ENCODE measurements at places on chromosomes 13 and 19. TPM values are rescaled to one million over a fixed set of nuclear protein-coding genes. Genes with fewer than 3 reads are reported as not detected.

GRCh38 chr19:4058693-4059452 is 7.8 kb downstream of the ZBTB7A start:
- DNase-seq = no peak

DNA sequence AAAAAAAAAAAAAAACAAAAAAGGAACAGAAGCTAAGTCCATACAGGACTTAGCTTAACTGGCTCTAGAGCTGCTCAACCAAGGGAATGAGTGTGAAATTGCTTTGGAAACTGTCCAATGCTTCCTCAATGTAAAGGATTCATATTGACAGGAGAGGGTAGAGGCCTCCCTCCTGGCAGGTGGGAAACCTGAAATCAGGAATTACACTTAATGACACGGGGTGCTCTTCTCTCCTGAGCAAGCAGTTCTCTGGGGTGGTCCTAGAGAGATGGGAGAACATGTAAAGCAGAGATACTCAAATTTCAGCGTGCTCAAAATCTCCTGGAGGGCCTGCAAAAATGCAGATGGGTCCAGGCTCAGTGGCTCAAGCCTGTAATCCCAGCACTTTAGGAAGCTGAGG is 3.6 kb upstream of the MAG start:
- no peak for DNase-seq

- no peak for DNase-seq
Measured at GRCh38 chr13:84784443-84785153, 902.3 kb upstream of the SLITRK1 start.

DNA sequence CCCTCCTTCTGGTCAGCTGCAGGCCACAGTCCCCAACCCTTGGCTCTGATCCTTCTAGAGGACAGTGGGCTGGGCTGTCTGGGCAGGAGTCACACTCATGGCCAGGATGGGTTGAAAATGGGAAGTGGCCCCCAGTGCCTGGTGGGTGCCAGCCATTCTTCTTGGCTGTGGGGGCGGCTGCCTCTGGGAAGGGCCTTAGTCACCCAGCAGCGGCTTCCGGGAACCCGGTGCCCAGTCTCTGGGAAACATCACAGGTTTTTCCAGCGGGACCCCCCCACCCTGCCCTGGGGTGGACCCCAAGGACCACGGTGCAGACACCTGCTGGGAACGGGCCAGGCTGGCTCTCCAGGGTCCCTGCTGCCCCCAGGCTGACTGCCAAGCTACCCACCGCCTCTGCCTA is 27.3 kb upstream of the SLC7A10 start:
- no peak for DNase-seq

DNA sequence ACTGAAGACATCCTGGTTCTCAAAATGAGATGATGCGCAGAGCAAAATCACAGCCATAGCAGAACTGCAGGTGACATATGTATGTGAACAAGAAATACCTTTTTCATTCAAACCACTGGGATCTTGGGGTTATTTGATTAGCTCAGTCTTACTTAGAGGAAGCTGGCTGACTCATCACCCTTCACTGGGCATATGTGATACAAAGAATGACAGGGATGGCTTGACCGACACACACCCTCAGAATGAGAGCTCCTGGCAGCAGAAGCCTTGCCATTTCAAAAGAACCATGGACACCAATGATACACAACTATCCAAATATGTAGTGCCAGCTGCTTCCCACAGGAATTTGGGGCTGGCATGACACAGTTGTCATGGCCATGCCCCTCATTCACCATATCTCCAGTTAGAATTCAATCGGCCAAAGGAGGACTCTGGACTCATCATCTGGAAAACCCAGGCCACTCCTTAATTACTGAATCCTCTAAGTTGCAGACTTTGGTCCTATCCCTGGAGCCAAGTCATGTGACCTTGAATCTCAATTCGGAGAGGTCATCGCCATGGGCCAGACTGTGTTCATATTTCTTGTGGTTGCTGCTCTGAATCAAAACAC is 115.8 kb downstream of the KATNAL1 start:
- DNase-seq = no peak

Gene SYCN
- 0.37 TPM for total RNA-seq

Gene ELSPBP1
- total RNA-seq = not detected

GRCh38 chr13:87667686-87668085 is 3.5 kb upstream of the SLITRK5 start:
- no peak for DNase-seq

Gene RAB4B
- 30.5 TPM for total RNA-seq

DNA sequence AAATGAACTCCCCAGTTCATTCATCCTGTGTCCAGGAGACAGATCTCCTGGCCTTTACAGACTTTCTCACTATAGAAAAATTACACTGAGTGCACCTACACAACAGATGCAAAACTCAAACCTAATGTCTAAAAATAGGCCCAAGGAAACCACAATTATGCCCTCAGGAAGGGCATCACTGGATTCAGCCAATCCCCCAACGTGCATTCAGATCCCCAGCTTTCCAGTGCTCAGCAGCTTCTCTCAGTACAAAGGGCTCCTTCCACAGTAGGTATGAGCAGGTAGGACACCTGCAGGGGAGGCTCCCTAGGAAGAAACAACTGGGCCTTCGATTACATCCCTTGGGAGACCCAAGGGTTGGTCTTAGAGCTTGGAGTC is 2.1 kb downstream of the ZNF709 start:
- DNase-seq = no peak

- no peak for DNase-seq
Measured at GRCh38 chr13:85590231-85590931, 208.8 kb downstream of the SLITRK6 start.

DNA sequence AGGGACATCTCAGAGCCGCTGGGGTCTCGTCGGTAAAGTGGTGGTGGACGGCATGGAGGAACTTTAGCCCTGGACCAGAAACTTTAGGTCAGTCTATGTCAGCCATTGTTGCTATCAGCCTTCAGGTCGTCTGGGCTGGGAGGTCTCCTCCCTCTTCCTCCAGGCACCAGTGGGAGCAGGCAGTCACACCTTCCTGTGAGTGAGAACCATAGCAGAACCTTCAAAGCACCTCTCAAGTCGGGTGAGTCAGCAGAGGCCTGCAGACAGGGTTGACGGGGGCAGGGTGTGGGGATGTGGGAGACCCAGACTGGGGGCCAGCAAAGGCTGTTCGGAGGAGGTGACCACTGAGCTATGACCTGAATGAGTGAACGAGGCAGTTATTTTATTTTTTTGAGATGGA is 15.4 kb upstream of the SBNO2 start:
- no peak for DNase-seq

DNA sequence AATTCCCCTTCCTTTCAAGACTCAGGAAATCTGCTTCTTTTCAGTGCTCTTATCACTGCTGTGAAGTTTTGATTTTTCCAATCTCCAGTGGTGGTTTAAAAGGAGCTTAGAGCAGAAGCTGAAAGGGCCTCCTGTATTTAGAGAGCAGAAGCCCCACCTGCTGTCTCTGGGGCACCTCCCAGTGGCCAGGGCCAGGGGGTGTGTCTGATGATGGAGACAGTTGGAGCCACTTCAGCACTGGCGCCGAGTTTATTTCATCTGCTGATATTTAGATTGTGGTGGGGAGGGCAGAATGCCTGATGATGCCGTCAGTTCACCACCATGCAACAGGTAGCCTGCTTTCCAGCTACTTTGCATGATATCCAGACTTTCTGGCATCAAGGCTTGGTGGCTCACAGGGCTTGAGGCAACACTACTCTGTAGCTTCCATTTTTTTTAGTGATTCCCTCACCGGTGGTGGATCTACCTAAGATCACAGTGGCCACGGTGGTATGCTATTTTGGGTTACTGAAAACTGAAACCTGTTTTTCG is 371.9 kb downstream of the KCNRG start:
- DNase-seq = peak; percentile 66

GRCh38 chr19:46722421-46723022 is 5.6 kb upstream of the PRKD2 start:
- no peak for DNase-seq

DNA sequence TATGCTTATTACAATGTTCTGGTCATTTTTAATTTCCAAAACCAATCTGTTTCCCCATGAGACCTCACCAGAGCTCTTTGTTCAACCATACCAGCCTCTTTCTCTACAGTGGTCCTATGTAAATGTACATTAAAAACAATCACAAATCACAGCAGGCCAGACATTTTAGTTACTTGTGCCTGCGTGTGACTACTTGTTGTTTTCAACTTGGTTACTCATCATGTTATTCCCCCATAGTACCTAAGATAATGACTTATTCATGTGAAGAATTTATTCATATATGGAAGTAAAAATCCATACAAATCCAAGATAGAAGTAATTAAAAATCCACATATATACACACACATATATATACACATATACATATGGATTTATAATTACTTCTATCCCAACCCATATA is 379.6 kb downstream of the SLITRK6 start:
- no peak for DNase-seq

DNA sequence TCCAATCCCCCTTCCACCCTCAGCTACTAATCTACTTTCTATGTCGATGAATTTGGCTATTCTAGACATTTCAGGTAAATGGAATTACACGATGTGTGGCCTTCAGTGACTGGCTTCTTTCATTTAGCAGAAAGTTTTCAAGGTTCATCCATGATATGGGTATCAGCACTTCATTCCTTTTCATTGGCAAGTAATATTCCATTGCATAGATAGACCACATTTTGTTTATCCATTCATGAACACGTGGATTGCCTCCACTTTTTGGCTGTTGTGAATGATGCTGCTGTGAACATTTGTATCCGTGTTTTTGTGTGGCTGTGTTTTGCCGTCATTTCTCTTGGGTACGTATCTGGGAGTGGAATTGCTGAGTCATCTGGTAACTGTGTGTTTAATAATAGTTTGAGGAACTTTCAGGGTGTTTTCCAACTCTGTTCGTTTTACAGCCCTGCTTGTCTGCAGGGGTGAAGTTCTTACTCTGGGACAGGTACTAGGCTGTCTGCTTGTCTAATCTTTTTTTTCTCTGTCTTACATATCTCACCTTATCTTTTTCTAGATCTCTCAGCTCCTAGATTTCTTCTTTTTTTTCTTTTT is 32.5 kb downstream of the MARK4 start:
- DNase-seq = no peak

Gene STRN4
- 126 TPM for total RNA-seq

- DNase-seq = no peak
Measured at GRCh38 chr13:92510416-92510815, 716.2 kb upstream of the GPC6 start.

Gene LIM2
- not detected for total RNA-seq

Gene FLT3LG
- total RNA-seq = 3.6 TPM

Gene MBD3L3
- total RNA-seq = not detected

- no peak for DNase-seq
Measured at GRCh38 chr13:85204668-85205344, 594.4 kb downstream of the SLITRK6 start.

DNA sequence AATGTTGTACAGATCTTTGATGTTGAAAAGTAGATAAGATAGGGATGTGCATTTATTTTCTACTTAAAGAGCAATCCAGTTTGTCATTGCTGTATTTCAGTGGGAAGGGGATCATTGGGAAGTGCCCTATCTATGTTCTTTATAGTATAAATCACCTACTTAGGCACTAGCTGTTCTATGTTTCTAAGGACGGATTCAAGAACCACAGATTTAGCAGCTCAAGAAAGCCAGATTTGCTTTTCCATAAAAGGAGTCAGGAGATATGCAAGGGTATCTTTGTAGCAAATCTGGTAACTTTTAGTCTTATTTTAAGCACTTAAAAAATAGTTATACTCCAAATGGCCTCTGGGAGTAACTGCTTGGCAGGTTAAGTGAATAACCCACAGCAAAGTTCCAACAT is 23.7 kb downstream of the DCLK1 start:
- DNase-seq = no peak

- no peak for DNase-seq
Measured at GRCh38 chr19:1394252-1395193, 6.8 kb downstream of the GAMT start.

GRCh38 chr19:49766007-49766929 is 533 bp upstream of the AP2A1 start:
- DNase-seq = peak; percentile 99

Gene SELENOW
- total RNA-seq = 422 TPM

Gene ADAMTSL5
- total RNA-seq = 1.5 TPM

DNA sequence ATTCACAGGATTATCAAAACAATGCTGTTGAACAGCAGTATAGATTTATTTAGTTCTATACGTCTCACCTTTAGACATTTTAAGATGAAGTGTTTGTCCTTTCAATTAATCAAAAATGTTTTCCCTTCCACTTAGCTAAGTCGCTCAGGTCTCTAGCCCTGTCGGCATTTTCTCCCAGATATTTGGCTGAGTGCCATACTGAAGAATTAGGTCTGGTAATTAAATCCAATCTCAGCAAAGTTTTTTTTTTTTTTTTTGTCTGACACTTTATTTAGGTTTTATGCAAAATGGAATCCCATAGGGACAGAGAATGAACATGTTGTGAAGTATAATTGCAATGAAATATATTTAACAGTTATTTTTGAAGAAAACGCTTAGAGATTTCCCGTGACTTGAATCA is 44.1 kb downstream of the RFC3 start:
- no peak for DNase-seq

GRCh38 chr19:4609878-4610511 is 29.3 kb upstream of the TNFAIP8L1 start:
- DNase-seq = no peak

DNA sequence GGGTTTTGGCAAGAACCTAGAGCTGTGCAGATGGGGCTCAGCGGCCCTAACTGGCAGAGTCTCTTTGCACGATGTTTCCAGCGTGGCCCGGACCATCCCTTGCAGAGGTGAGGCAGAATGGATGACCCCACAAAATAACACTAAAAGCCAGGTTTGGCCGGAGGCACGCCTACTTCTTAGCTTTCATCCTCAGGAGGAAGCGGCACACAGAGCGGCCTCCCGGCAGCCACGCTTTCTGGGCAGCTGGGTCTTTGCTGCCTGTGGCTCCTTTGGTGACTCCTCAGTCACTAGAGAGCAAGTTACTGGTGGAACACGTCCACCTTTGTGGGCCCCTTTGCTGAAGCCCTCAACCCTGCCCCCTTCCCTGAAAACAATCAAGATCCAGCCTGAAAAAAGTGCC is 25.2 kb downstream of the TEX29 start:
- no peak for DNase-seq

GRCh38 chr13:99558570-99559180 is 57.4 kb downstream of the TM9SF2 start:
- DNase-seq = no peak

- DNase-seq = no peak
Measured at GRCh38 chr13:69459346-69459745, 648.3 kb upstream of the ATXN8OS start.

Gene ANGPTL4
- 2.2 TPM for total RNA-seq

DNA sequence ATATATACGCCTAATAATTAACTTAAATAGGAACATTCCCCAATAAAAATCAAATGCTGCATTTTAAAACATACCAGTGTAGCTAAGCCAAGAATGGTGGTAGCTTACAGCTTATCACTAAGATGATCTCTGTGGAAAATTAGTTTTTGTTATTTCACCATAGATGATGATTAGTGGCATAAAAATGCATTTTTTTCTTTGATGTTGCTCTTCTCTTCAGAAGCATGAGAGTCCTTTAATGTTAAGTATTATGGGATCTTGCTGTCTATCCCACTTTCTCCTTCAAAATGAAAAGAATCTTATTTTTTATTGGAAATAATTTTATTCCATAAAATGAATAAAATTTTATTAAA is 731.0 kb downstream of the SLITRK1 start:
- DNase-seq = no peak

Data from WTC11 (cell line).